ENCODE measurements at places on chromosomes 4 and X.

GRCh38 chrX:15750611-15751154, 12.6 kb downstream of the CA5B start:
- no peak for DNase-seq

DNA sequence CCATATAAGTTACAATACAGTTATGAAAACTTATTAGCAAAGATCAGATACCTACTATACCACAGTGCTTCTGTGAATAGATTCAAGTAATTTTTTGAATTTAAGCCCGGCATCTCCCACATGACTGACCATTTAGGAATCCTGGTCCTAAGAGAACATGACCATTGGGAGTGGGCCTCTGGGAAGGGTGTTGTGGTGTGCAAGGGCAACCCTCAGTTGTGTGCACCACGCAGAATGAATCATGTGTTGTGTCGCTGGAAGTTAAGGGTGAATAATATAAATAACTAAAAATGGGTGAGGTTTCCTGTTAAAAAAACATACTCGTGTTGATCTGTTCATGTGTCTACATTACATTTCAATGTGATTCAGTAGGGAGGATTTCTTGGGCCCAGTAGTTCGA, 15.5 kb downstream of the CPE start:
- no peak for DNase-seq

DNA sequence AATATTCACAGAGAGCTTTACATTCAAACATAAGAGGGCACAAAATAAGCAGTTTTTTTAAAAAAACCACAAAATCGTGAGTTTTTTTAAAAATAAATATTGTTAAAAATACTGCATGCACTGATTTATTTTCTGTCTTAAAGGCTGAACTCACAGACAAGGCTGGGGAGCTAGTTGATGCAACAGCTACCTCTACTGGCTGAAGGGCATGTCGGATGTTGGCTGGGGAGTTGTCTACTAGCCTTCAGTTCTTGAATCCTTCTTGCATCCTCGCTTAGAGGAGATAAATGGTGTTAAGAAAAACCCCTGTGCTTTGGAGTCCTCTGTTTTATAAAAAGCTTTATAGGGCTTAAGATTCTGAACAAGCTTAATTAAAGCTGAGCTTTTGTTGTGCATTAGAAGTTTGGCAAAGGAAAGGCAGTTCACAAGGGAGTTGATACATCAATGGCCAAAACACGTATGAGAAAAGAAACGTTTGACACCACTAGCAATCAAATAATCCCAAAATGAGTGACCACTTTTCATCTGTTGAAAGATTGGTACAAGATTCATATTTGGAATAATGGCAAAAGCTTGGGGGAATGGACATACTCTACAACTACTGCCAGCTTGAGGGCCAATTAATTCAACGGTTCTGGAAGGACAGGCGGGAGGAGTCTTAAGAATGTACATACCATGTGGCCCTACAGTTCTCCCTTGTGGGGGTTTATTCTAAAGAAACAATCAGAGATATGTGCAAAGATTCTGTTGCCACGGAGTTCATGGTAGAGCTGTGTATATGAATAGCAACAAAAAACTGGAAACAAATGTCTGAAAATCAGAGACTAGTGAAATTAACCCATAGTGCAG, 94.7 kb downstream of the SEL1L3 start:
- DNase-seq, result peak; percentile 32

- DNase-seq, result no peak
Observed at GRCh38 chr4:13178621-13179020, 305.5 kb downstream of the RAB28 start.

DNA sequence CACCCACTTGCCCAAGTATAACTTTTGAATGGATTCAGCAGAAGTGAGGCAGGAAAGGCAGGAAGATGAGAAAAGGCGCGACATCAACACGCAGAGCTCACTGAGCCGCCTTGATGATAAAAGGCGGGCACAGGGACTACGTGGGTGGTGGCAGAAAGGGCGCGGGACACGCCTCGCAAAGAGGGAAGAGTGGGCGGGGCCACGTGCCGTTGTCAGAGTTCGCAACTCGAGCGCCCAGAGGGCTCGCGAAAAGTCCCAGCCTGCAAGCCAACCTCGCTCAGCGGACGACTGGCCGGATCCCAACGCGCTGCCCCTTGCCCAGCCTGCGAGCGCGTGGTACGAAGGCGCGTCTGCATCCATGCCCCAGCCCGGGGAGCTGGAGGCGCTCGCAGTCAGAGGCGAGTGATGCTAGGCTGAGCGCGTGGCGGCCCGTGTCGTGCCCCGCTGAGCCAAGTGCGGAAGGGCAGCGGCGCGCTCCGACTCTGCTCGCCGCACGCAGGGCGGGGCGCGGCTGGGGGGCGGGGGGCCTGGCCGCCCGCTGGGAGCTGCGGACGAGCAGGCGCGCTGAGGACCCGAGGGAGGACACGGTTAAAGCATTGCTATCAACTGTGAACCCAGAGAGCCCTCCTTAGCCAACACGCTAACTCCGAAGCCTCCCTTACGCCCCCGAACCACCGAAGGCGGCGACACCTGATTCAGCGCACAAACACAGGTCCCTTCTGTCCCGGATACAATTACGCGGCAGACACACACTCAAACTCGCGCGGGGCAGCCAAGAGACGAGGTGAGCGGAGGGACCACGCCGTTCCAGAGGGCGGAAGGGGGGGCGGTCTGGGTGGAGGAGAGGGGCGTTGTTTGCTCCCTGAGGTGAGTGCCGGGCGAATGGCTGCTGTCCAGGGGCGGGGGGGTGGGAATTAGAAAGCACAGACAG, at the start of gene UGT8:
UGT8 (plus strand) TSS at position 617 of the 931 bp plus-strand sequence. CDS start 24,074 bp downstream, outside the sequence.
- no peak for DNase-seq

GRCh38 chrX:13894888-13895565, 78.1 kb upstream of the GPM6B start:
- DNase-seq, result no peak

DNA sequence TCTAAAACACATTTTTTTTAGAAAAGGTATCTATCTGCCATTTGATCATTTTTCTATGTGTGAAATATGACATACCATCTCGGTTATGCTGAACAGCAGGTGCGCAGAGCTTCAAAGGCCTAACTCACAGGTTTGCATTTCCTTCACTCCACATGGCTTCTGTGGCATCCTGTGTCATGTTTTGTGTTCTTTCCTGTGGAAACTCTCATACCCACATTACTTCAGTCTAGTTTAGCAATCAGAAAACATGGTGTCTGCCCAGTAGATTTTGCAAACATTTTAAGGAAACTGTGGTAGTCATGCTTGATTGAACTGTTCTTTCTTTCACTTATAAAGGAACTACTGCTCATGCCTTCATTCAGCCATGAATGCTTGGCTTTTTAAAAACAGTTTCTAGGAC, 11.3 kb upstream of the ARAP2 start:
- DNase-seq, result no peak

DNA sequence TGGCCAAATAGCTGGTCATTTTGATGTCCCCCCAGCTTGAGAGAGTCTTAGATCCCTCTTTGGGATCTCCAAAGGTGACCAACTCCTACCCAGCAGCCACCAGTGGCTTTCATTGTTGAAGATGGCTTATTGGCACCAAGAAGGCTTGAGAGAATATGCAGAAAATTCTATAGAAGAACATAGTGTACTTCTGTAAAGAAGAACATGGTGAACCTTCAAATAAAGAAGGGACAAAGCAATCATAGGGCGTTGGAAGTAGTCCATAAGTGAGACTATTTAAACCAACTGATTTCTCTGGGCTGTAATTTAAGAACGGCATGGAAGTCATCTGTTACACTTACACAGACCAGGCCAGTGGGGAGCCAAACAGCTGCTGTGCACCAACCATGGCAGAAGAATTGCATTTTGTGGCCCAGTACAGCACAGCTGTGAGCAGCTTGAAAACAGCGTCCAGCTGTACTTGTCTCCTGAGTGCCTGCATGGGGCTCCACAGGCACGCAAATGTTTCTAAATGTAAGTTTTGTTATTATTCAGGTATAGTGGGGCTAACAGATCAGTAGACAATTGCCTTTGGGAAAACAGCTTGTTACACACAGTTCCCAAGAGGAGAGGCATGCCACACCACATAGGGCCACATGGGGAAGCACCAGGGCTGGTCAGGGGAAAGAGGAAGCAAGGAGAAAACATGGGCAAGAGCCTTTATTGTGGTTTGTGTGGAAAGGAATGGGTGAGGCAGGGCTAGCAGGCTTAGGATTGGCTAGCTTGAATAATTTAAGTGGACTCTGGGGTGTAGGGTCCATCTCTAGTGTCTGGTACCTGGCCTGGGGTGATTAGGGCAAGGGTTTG, 125.0 kb downstream of the ARHGAP6 start:
- peak; percentile 73 for DNase-seq

GRCh38 chr4:26191353-26191752, 129.5 kb upstream of the RBPJ start:
- DNase-seq, result no peak

DNA sequence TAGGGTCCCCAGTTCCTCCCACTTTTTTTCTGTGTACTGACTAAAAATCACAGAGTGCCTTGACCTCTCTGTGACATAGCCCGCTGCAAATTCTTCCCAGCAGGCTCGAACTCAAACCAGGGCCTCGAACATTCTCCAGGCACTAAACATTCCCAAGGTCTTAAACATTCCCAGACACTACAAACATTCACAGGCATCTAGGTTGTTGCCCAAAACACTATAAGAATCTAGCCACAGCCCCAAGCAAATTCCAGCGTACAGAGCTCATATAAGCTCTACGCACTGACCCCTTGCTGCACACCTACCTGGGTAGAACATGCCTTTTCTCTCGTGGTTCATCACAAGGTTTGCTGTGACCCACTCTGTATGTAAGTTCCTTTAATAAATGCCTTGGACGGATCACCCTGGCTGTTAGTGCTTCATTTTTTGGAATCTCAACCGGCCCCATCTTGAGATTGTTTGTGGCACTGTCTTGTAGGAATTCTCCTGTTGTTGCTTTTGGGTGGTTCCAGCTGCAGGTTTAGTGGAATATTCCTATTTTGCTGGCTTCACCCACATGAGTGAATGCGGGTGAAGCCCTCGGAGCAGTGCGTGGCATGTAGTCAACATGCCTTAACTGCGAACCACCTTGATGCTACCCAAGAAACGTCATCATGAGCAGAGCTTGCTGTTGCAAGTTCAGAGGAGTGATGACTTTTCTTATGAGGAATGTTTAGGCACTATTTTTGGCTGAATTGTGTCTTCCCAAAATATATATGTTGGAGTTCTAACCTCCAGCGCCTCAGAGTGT, 230.0 kb downstream of the HS3ST1 start:
- no peak for DNase-seq

DNA sequence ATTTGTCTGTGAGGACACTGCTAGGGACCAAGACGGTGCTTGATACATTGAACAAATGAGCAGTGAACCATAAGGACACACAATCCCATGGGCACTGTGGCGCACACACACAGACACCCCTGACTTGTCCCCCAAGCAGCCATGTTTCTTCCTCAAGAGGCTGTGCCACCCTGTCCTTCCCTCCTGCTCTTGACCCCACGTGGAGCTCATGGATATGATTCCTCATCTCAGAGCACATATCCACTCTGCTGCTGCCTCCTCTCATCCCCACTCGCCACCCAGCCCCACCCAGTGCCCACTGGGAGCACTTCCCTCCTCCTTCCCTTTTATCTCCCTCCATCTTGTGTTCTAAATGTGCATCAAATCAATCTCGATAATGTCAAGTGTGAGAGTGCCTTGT, 102.4 kb downstream of the PARM1 start:
- no peak for DNase-seq

- no peak for DNase-seq
Observed at GRCh38 chr4:122479935-122480416, 23.5 kb upstream of the IL2 start.

DNA sequence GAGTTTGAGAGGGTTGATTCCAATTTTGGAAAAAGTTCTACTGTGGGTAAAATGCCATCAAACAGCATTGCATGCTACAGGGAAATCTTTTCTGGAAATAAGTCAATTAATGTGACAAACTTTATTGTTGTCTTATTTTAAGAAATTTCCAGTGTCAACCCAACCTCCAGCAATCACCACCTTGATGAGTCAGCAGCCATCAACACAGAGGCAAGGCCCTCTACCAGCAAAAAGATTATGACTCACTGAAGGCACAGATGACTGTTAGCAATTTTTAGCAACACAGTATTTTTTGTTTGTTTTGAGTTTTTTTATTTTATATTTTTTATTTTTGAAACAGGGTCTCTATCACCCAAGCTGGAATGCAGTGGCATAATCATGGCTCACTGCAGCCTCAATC, 165.4 kb upstream of the C1QTNF7 start:
- DNase-seq, result no peak

GRCh38 chr4:82899374-82900065, 1.0 kb upstream of the THAP9 start:
- no peak for DNase-seq

DNA sequence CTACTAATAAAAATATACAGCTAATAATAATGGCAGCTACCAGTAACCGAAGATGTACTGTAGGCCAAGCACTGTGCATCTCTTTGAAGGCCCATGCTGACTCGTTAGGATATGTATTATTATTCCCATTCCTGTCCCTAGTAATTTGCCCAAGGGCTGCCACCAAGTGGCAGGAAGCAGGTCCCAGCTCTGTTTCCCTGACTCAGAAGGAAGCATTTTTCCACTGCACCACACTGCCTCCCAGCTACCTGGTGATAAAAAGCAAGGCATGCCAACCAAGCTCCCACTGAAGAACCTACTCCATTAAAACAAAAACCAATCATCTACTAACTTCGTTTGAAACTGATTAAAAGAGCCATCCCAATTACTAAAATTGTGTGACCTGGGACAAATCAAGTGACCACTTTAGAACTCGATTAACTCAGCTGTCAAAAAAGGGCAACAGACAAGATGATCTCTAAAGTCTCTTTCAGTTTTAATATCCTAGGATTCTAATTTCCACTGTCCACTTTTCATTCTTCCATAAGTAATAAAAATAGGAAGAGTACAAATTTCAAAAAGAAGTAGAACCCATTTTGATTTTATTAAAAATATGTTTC, 24.3 kb upstream of the PGM2 start:
- peak; percentile 52 for DNase-seq

- no peak for DNase-seq
Observed at GRCh38 chr4:84579403-84579776, 3.5 kb upstream of the CDS1 start.

- no peak for DNase-seq
Observed at GRCh38 chr4:113469023-113469390, 292.5 kb downstream of the CAMK2D start.

DNA sequence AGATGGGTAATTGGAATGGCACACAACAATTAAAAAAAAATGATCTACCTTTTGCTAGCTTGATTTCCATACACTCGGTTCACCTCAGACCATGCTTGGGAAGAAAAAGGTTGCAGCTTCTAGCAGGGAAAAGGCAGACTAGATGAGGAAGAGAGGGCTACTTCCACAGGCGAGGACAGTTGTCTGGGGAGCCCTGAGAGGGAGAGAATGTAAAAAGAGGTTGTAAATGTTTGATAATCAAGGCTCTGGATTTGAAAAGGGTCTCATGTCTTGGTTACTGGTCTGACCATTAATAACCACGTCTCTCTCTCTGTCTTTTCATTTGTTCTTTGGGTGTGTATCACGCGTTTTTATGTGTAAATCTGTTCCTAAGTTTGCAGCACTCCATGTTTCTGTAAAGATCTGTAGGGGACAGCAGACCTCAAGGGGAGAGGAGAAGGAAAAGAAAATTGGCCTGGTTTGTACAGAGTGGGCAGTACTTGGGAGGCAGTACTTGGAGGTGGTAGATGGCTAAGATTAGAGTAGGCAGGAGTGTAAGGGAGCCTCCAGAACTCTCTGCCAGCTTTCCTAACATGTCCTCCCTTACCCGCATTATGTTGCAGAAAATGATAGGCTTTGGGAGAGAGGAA, 750 bp downstream of the ARMCX5 start:
- DNase-seq, result peak; percentile 13
